Occipital lobe (tissue), 3 donors: ENCODE measurements at places on chromosomes 3 and 15.

DNA sequence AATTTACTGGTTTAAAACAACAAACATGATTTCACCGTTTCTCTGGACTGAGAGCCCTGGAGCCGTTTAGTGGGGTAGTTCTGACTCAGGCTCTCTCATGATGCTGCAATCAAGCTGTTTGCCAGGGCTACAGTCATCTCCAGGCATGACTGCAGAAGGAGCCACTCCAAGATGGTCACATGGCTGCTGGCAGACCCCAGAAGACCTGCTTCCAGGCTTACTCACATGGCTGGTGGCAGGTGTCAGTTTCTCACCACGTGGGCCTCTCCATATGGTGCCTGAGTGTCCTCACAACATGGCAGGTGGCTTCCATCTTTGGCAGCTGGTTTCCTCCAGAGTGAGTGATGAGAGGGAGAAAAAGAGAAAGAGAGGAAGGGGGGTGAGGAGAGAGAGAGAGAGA, 378.3 kb upstream of the RGMA start:
- DNase-seq, result peak; percentile 50

GRCh38 chr3:41920406-41920965, 41.4 kb downstream of the ULK4 start:
- no peak for DNase-seq

- DNase-seq, result no peak
Measured at GRCh38 chr3:11392014-11392859, 120.0 kb downstream of the ATG7 start.

DNA sequence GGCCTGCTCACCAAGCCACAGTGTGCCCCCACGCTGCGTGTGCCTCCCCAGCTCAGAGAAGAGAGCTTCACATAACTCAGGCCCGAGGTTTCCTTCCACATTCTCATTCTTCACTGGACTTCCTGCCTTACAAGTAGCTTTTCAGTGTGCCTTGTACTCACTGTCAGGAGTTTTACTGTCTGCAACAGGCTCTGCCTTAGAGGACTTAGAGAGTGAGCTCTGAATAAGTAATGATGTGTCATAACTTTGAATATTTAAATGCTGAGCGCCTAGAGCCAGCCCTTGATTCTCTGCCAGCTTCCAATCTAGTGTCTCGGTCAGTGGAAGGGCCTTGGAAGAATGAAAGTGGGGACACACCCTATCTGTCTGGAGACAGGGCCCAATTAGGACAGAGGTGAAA, 41.8 kb downstream of the ITGB5 start:
- no peak for DNase-seq

- no peak for DNase-seq
Measured at GRCh38 chr3:186260726-186261125, 101.3 kb downstream of the DGKG start.

DNA sequence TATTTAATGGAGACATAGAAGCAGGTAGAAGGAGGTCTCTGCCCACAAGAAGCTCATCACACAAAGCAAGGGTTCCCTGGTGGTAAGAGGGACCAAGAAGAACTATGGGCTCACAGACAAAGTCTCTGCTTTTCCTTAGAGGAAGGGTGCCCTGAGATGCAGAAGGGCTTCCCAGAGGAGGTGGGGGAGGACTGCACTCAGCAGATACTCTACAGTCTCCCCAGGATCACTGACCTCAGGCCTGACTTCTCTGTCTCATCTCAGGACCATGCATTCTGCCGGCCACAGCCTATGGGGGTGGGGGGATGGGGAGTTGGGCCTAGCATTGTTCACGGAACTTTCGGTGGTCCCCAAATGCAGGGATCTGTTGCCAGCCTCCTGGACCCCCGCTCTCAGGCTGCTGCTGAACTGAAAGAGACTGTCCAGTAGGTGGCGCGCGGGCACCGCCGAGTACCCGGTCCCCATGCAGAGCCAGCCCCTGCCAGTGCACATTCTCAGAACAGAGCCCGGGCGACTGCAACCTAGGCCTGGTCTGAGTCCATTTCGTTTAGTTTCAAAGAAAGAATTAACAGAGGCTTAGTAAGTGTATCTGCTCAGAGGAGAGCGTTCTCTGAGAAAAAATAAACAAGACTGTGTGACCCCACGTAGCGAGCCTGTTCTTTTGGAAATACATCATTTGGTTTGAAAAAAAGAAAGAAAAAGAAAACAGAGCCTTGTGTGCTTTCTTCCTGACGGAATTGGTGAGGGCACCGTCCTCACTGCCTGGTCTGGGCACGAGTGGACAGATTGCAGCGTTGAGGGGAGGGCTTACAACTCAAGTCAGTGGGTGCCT, 74.1 kb downstream of the LRTM1 start:
- DNase-seq, result peak; percentile 68

DNA sequence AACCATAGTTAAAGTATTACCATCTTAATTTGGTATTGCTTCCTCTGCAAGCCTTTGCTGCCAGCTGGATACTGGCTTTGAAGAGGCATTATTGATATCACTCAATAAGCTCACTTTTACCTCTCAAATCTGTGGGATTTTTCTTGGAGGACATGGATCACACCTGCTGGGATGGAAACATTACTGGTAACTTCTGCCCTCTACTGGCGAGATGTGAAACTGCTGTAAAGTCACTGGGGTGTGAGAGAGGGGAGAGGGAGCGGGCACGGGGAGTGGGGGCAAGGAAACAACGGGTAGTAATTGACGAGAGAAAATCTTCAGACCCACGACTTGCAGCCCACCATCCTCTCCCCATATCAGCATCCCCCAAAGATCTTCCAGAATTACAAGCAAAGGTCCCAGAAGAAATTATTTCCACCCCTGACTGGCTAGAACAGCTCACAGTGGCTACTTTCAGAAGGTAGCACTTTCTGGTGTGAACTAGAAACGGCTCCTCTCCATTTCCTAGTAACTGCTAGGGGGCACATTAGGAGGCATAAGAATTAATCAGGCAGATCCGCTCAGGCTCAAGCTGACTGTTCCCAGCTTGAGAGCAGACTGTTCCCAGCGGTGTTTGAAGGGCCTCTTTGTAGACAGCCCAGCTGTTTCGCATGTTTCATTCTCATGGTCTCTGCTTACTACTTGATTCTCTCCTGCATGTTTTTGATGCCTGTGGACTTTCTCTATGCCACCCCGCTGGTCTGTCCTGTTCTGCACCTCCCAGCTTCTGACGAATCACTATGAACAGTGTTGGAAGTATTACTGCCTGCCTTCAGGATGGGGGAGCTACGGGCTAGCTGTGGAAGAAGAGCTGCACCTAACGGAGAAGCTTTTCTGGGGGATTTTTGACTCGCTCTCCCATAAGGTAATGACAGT, 230.4 kb upstream of the CHRM5 start:
- peak; percentile 11 for DNase-seq

GRCh38 chr15:85525755-85526154, 145.4 kb downstream of the AKAP13 start:
- no peak for DNase-seq

DNA sequence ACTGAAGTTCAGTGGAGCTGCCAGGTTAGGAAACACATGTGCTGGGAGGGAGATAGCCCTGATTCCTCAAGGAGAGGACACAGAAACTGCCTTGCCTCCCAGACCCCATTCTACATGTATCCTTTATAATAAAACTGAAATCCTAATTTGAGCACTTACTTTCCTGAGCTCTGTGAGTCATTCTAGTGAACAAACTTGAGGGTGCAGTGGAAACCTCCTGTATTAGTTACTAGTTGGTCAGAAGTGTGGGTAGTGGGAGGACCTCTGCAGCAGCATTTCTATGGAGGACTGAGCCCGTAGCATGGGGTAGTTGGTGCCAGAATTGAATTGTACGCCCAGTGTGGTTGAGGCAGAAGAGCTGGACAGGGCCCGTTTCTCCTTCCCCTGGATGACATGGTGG, 23.9 kb downstream of the ATP1B3 start:
- DNase-seq, result no peak

- no peak for DNase-seq
Measured at GRCh38 chr15:78421238-78421965, 16.6 kb upstream of the IREB2 start.

- no peak for DNase-seq
Measured at GRCh38 chr3:86737517-86737916, 253.4 kb downstream of the VGLL3 start.

DNA sequence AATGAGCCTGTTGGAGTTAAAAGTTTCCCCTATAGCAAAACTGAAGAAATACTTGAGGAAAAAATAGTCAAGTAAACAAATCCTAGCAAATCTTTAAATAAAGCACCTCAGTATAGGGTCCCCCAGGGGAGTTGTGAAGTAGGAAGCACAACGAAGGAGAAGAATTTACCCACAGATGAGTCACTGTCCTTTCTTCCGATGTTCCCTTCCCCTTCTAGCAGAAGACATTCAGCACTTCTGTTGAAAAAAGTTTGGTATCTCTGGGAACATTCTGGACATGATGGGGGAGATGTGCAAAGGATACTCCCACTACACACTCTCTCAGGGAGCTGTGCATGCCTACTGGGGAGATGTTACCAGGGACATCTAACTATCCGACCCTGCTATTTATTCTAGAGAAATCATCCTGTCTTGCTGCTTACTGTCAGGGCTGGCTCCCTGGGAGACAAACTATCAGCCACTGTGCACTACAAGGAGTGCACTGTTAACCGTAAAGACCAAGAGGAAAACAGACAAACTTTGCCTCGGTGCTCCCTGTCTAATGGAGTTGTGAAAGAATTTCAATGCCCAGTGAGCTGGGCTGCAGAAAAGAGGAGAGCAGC, 93.8 kb downstream of the RFTN1 start:
- no peak for DNase-seq

DNA sequence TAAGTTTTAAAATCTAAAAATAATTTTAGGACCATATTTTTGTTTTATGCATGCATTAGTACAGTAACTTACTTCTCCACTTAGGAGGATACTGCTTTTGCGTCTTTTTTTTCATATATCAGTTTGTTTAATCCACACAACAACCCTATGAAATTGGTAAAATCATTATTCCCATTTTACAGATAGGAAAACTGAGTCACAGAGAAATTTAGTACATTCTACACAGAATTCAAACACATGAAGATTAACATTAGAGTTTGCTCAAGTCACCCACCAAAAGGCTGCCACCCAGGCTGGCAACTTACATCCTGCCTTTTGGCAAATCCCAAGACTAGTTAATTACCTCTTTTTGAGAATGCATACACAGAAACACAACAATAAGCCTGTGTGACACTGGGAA, 28.7 kb downstream of the TNIK start:
- no peak for DNase-seq

DNA sequence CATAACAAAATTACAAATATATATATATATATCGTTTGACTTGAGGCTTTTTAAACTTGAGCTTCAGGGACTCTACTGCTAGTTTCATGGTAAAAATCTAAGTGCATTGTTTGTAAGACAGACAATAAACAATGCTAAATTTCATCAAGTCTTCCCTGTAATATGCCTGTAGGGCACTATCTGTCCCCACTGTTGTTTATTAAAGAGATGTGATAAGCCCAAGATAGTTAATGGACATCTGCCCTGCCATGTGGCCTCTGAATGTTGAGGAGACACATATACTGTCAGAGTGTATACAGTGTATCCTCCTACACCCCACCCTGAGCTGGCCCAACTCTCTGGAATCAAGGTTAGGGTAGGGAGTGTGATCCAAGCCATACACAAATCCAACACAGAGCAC, 15.1 kb upstream of the EIF1B start:
- no peak for DNase-seq

- no peak for DNase-seq
Measured at GRCh38 chr3:121660356-121661171, at the start of gene HCLS1. TSS of gene HCLS1 (minus strand) at chr3:121660903. CDS start at chr3:121658347, 2,556 bp downstream.

GRCh38 chr3:107206945-107207344, 170.3 kb upstream of the CCDC54 start:
- no peak for DNase-seq

DNA sequence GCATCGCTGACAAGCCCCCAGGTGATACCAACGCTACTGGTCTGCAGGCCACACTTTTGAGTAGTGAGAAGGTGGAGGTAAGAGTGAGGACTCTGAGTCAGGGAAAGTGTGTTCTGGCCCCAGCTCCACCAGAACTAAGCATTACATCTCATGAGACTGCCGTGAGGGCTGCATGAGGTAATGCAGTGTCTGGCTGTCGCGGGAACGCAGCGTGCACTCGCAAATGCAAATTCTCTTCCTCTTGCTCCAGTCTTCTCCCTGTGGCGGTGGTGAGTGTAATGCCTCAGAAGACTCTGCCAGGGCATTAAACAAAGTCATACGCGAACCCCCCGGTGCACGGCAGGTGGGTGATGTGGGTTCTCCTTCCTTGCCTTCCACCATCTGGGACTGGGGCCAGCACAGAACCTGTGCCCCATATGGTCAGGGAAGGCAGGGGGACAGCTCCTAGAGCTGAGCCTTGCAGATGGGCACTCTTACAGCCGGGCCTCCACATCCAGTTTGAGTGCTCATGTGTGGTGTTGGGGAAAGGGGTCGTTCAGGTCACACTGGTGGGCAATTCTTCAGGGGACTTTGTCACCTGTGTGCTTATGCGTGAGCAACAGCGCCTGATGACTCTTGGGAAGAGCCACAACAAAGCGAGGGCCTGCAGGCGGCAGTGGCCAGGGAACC, 175.8 kb downstream of the XXYLT1 start:
- DNase-seq, result no peak

DNA sequence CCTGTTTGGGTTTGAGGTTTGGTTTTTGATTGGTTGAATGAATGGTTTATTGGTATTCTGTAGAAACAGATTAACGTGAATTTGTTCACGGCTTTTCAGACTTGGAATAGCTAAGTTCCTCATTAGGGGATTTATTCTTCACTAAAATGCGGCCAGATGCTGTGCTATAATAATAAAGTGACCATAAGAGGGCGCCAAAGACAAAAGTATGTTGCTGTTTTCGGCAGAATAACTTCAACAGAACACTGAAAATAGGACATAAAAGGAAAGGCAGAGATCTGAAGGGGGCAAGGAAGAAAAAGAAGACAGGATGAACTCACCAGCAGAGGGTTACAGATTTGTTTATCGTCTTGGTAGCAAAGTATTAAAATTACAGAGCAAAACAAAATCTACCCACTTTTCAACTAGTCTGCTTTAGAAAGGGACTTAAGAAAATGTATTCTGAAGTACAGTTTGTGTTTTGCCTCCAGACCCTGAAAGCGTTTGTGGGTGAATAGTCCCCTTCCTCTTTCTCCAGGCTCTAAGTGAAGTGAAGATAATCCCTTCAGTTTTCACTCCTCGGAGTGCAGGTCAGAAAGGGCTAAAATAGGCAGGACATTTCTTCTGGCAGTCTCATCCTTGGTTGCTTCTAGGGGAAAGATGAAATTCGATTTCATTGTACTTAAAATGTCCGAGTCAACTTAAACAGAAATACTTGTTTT, 147.6 kb downstream of the IL20RB start:
- peak; percentile 2 for DNase-seq

DNA sequence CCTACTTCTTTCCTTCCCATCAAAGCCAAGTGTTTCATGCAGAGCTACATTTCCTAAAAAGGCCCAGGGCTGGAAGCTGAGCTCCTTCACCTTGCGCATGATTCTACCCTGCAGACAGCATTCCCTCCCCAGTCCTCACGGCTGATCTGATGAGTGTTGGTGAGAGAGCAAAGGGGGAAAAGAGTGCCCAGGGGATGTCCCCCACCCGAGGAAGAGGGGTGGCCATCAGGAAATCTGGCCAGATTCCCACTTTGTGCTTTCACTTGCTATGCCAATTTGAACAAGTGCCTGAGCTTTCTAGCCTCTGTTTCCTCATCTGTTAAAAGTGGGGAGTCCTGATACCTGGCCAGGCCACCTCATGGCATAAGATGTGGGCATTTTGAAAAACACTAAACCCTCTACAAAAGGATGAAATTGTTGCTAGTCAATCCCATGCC, 231.0 kb upstream of the TLE3 start:
- DNase-seq, result no peak

- DNase-seq, result no peak
Measured at GRCh38 chr3:45746165-45746776, 50.1 kb downstream of the SLC6A20 start.

GRCh38 chr3:155370198-155370597, 76.7 kb upstream of the STRIT1 start:
- DNase-seq, result no peak

- DNase-seq, result no peak
Measured at GRCh38 chr3:196292286-196292923, 4.9 kb upstream of the PCYT1A start.
